ENCODE measurements at places on chromosomes 6 and 20.

- DNase-seq, result no peak
Observed at GRCh38 chr20:37464611-37465010, 56.4 kb upstream of the NNAT start.

DNA sequence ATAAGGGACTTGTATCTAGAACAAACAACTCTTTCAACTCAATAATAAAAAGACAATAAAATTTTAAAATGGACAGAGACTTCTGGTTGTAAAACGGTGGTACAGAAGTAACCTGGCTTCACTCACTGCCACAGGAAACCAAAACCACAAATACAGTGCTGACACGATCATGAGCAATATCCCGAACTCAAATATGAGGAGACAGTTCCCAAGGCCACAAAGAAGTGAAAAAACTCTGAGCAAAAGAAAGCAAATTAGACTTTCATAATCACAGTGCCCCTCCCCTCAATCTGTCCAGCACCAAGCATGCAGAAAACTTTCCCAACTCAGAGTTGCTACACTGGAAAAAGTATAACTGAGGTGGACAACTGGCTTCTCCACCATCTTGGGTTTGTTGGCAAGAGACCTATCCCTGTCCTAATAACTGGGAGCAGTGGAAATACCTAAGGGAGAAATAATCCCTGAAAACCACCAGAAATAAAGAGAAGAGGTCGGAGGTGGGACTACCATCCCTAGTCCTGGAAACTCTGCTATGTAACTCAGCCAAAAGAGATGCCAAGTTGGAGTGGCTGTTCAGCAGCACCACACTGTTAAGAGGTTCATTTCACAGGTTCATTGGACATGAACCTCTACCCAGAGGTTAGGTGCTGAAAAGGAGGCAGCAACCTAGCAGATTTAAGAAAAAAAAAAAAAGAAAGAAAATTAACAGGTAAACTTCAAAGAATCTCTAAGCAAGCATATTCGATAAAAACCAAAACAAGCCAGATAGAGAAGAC, 55.5 kb downstream of the REV3L start:
- DNase-seq, result peak; percentile 82

DNA sequence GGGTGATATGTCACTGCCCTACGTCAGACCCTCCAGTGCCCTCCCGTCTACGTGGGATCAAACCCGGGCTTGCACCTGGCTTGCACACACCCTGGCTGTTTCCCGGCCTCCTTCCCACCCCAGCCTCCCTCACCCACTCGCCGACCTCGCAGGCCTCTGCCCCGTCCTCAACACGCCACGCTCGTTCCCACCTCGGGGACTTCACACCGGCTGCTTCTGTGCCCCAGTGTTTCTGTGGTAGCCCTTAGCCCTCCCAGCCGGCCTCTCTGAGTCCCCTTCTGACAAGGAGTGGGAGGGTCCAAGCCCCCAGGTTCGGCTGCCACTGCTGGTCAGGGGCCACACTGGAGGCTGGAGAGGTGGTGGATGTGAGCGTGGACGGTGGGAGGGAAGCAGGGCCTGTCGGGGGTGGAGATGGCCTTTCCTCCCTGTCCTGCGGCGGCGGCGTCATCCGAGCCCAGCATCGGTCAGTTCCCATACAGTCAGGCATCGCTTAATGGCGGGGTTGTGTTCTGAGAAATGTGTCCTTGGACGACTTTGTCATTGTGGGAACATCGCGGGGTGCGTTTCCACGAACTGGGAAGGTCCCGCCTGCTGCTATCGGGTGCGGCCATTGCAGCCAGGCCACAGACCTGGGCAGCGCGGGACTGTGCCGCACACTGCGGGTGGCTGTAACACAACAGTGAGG, 11.4 kb upstream of the KIF25 start:
- no peak for DNase-seq

DNA sequence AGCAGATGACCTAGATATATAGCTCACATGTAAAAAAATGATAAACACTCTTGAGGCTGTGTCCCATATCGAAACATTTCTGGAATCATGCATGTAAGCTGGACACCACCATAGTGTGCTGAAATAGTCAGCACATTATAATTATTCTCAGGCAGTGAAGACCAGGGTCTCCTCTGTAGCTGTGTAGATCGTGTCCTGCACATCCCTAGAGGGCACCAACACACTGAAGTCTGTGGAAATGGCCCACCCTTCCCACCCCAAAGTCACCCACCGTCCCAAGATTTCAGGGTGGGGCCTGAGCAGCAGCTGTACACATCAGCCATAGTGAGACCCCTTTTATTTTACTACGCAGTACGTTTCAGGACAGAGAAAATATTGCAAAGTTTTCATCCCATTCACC, 21.0 kb upstream of the TMEM30A start:
- DNase-seq, result no peak

DNA sequence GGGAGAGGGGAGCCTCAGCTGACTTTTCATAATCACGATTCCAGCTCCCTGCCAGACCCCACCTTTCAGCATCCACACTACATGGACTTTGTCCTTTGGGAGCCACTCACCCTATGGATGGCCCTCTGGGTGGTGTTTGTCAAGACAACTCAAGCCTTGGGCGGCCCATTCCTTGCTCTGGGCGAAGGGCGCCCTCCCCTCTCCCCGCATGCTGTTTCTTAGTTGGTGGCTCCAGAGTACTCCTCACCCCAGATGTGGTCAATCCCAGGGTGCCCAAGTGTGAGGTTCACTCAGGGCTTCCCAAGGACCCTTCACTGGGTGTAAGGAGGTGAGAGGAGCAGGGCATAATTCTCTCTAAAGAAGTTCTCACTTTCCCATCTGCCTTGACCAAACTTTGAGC, 710.0 kb downstream of the QKI start:
- no peak for DNase-seq

- no peak for DNase-seq
Observed at GRCh38 chr6:135710042-135710441, 141.5 kb upstream of the PDE7B start.

DNA sequence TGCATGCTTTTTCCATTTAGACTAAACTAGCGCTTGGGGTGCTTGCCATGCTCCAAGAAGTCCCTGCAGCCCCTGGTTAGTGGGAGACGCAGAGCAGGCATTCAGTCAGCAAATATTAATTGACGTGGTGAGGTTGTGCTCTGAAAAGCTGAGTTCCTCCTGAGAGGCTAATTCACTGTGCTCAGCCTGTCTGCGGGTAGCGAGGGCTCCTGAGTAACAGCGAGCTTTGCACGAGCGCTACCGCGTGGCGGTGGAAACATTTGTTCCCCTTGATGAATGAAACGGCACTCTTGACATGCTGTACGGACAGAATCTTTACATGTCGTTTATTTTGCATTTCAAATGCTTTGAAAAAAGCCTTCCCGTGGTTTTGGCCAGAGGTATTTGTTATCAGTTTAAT, 170.6 kb upstream of the AGPAT4 start:
- DNase-seq, result peak; percentile 50

GRCh38 chr20:43450841-43451799, 6.6 kb upstream of the SRSF6 start:
- DNase-seq, result no peak

DNA sequence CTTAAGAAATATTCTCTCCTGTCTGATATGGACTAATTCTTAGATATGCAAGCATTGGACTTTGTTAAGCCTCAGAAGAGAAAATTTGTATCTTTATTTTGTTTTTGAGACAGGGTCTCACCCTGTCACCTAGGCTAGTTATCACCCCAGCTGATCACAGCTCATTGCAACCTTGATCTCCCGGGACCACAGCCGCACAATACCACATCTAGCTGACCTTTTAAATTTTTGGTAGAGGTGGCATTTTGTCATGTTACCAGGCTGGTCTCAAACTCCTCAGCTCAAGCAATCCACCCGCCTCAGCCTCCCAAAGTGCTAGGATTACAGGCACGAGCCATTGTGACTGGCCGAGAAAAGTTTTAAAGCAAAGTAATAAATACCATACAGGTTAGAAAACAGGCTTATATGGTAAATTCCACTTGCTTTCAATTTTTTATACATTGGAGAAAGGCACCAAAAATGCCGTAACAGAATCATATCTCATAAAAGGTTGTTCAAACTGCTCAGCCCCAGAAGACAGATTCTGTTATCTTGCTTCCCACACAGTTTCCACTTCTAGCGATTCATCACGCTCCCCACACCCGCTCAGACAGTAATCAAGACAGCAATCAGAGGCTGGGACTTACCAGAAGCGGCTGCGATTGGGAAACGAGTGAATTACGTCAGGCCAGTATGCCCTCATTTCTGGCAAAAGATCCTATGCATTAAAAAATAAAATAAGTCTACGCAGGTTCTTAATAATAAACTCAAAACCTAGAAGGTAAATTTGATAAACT, 13.8 kb downstream of the RNASET2 start:
- no peak for DNase-seq

DNA sequence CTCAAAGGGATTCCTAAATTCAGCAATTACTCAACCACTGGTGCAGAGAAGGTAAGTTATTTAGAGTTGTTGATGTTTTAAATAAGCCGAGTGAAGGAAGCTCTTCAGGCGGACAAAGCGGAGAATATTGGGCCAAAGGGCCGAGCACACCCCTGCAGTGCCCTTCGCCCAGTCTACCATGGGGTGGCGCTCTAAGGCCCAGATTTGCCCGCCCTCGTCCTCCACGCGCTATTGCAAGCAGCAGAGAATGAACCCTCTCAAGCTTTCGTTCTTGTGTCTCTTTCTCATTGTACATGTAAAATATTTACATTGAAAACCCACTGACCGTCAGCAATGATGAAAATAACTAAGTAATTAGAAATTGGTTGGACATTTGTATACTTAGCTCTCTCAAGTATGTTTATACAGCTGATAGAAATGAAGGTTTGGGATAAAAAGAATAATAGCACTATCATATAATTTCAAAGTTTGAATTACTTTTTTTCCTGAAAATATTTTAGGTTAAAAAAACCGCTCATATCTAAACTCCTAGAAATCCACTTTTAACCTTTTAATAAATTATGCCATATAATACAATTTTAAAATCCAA, 195.0 kb upstream of the CEP162 start:
- DNase-seq, result peak; percentile 32

GRCh38 chr20:19785983-19786285, 27.9 kb downstream of the RIN2 start:
- no peak for DNase-seq

DNA sequence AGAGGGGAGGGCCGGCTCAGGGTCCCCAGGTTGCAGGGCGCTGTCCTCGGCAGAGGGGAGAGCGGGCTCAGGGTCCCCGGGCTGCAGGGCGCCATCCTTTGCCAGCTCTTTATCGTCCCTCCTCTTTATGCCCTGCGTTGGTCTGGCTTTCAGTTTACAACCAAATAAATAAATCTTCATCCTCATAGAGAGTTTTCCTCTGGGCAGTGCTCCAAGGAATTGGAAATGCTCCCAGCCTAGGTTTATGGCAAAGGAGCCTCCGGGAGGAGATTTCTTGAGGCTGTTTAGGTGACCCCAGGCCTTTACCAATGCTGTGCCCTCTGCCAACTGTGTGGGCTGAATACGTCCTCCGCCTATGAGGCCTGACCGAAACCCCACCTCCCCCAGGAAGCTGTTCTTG, 60.2 kb downstream of the CHMP4B start:
- DNase-seq, result no peak

GRCh38 chr6:14732844-14733757, 512.8 kb upstream of the JARID2 start:
- DNase-seq, result peak; percentile 94

- no peak for DNase-seq
Observed at GRCh38 chr20:9413001-9413400, 101.4 kb upstream of the LAMP5 start.

DNA sequence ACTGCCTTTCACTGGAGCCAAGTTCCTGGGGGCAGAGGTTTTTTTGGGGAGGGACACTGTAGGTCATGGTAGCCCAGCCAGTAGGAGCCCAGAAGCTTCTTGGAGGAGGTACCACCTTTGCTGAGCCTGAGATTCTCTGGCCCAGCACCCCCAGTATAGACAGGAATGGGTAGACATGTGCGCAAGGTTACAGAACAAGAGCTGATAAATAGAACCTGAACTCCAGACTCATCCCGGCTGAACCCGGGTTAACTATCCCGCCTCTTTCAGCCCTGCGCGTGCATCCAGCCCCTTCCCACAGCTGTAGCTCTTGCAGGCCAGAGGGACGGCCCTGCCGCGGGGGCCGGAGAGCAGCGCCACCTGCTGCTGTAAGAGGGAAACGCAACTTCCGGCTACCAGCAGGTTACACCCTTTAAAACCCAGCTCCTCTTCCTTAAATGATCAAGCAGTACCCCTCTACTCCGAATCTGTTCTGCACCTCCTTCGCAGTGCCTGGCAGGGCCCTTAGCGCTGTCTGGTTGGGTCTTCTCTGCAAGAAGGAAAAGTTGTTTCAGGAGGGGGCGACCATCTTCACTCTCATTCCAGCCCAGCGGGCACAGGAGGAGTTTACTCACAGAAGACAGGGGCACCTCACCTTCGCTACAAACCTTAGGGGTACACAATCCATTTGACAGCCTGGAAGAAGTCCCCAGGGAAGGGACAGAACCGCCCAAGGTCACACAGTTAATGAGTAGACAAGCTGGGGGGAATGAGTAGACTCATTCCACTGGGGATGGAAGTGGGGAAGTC, 7.5 kb downstream of the SRXN1 start:
- peak; percentile 69 for DNase-seq

- peak; percentile 52 for DNase-seq
Observed at GRCh38 chr6:166595061-166595780, 8.7 kb upstream of the RAMACL start.

DNA sequence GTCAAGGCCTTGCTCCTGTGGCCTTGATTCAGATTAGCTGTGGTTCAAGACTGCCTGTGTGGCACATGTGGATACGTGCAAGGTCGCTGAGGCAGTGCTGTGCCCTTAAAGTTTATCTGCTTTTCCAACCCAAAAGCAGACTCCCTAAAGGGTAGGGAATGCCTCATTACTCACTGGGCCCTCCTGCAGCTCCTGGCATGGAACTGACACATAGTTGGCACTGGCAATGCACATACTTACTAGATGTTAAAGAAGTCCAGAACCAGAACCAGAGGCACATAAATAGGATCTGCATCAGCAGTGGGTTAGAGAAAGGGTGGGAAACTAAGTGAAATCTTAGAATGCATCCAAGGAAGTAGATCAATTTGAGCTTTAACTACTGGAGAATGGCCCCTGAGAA, 90.6 kb upstream of the MLN start:
- DNase-seq, result no peak

- no peak for DNase-seq
Observed at GRCh38 chr6:9708600-9708999, 706.3 kb downstream of the TFAP2A start.

DNA sequence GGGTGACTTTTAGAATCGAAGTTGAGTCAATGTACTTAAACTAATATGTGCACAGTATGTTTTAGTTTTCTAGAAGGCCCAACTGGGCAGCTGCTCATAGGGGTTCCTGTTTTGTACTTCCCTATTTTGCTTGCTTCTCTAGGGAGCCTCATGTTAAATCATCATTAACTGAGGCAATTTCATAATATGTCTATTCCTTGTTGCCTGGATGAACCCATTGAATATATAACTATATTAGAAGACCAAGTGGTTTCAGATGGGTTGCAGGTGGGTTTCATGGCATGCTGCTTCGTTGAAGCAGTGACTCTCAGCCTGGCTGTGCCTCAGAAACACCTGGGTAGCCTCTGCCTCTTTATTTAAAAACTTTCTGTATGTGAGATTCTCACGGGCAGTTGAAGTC, 22.2 kb downstream of the CARMIL1 start:
- no peak for DNase-seq

- DNase-seq, result no peak
Observed at GRCh38 chr6:71347119-71347518, 58.5 kb downstream of the OGFRL1 start.
